ENCODE measurements at places on chromosomes 7 and 10. TPM values are rescaled to one million over a fixed set of nuclear protein-coding genes. Genes with fewer than 3 reads are reported as not detected.
A peak's percentile ranks its signal among the peaks of the same experiment; 100 is the strongest.

The PIK3AP1 gene
- 4.2 TPM for total RNA-seq

The C10orf105 gene
- total RNA-seq = not detected

The SPDYE2B gene
- total RNA-seq = not detected

The AKAP9 gene
- total RNA-seq = 12.2 TPM

The UNCX gene
- total RNA-seq = 0.65 TPM

The WNT8B gene
- total RNA-seq = not detected

GRCh38 chr7:44175730-44176129, 13.5 kb downstream of the GCK start:
- DNase-seq = no peak

DNA sequence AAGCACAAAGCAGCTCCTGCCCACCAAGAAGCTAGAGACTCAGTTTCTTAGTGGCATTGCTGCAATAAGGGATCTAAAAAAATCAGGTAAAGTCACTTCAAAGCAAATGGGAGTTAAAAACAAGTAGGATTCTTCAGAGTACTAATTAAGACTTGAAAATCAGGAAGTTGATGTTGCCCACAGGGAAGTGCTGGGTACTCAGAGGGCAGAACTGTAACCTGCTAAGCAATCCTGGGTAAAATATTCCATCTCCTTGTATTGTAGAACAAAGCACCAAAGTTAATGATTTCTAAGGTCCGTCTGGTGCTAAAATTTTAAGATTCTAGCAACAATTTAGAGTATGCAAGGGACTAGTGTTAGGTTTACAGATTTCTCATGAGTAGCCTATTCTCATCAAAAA, 8.3 kb downstream of the PEX1 start:
- DNase-seq = no peak

DNA sequence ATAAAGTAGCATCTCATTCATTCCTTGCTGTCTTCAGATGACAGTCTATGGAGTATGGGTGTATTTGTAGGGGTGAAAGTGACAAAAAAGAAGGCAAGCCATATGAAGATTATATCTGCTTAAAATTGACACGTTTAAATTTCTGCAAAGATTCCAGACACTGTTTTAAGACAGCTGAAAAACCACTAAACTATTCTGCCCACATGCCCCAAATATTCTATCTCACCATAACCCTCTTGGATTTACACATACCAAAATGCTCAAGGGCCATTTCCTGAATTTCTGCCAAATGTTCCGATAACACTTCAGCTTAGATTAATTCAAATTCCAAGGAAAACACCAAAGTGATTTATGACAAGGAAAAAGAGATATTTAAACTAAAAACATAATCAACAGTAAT, 99.9 kb upstream of the IL6 start:
- DNase-seq = no peak

GRCh38 chr7:158284121-158284520, 303.5 kb downstream of the PTPRN2 start:
- DNase-seq = no peak

DNA sequence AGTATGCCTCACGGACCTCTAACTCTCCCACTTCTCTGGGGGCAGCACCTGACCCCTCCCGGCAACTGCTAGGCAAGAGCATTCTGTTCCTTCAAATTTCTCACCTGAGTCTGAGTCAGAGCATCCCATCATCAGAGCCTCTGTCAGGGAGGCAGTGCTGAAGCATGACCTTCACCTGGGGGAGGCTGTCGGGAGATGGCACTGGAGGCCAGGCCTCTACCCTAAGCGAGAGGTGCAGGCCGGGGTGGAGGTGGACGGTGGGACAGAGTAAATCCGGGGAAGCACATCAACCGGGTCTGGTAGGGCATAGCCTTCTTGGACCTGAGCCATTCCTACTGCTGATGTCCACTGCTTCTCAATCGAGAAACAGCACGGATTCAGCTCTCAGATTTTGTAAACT, 90.4 kb downstream of the SPAG6 start:
- no peak for DNase-seq

DNA sequence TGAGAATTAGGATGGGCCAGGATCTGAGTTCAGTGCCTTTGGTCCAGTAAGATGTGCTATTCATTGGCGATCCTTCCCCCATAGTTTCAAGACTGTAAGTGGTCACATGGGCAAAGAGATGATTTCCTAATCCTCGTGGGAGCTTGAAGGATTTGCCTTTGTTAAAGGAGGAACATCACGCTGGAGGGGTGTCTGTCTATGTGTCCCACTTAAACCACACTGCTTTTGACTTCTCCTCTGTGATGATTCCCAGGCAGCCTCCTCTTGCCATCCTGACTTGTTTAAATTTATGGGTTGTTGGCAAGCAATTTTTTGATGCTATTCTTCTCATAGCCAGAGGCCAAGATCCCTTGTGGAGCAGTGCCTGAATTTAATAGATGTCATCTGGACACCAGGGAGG, 154.0 kb downstream of the TCF7L2 start:
- no peak for DNase-seq

- no peak for DNase-seq
Observed at GRCh38 chr7:91582799-91583477, 297.6 kb downstream of the MTERF1 start.

DNA sequence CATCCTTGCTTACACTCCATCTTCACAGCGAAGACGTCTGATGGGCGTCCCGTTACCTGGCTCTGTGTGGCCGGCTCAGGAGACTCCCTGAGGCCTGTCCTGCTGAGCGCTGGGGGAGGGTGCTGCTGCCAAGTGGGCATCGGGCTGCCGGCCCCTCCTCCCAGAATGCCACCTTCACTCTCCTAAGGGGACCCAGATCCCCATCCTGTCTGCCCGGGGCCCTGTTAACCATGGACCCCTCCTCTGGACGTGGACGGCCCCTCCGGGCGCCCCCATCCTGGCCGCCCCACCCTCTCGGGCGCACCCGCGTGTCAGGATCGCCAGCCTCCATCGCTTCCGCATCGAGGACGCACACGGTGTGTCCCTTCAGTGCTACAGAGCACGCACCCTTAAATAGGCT, 7.3 kb upstream of the FOXL3 start:
- no peak for DNase-seq

DNA sequence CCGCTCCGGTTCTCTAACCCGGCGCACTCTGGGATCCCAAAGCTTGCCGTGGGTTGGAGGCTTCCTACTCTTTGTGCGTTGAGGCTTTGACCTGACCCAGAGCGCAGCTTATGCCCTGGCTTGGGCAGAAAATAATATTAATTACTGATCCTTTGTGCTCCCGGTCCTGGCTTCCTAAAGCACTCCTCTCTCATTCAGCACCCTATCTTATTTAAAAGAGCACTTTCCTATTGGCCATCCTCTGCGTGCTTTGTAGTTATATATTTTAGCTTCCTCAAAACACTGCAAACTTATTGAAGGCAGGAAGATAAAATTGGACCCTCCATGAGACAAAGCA, 466.0 kb downstream of the XPNPEP1 start:
- DNase-seq = no peak

GRCh38 chr7:149625947-149626392, 128.4 kb upstream of the ZNF746 start:
- no peak for DNase-seq

DNA sequence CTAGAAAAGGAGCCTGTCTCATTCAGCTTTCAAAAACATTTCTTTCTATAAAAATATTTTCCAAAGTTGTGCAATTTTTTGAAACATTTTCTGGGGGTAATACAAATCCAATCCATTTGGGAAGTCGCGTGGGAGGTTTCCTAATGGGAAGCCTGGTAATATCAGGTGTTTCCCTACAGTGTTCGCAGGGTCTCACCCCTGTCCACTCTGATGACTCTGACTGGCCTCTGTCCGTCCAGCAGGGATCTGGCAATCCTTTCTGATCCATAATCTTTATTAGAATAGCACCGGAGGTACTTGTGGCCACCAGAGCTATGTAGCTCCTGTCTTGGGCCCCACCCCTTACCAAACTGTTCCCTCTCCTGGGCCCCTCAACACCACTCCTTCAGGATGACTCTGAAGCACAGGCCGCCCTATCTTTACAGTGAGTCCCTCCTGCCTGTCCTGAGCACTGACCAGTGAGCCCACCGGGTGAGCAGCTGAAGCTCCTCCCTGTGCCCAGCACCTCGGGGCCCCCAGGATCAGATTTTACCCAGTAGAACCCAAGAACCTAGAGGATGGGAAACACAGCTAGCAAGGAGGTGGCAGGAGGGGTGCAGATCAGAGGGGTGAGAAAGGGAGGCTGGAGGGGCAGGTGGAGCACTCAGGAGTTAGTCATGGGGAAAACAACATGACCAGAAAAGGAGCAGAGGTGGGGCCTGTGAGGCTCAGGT, 84.8 kb downstream of the PTPRE start:
- no peak for DNase-seq

DNA sequence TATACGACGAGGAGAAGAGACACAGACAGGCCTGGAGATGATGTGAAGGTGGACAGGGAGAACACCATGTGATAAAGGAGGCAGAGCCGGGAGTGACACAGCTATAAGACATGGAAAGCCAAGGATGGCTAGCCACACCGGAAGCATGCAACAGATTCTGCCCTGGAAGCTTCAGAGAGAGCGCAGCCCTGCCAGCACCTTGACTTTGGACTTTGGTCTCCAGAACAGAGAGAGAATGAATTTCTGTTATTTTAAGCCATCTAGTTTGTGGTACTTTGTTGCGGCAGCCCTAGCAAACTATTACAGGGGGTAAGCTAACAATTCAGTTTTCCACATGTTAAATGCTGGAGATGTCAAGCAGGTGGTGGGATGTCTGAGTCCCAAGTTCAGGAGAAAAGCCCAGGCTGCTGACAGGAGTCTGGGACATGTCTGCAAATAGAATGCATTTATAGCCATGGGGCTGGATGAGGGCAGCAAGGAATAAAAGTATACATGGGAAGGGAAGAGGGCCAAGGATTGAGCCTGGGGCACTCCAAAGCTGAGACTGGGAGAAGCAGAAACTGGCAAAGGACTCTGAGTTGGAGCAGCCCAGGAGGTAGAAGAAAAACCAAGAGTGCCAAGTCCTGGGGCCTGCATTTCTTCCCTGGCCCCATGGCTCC, 65.1 kb downstream of the ATXN7L1 start:
- no peak for DNase-seq

DNA sequence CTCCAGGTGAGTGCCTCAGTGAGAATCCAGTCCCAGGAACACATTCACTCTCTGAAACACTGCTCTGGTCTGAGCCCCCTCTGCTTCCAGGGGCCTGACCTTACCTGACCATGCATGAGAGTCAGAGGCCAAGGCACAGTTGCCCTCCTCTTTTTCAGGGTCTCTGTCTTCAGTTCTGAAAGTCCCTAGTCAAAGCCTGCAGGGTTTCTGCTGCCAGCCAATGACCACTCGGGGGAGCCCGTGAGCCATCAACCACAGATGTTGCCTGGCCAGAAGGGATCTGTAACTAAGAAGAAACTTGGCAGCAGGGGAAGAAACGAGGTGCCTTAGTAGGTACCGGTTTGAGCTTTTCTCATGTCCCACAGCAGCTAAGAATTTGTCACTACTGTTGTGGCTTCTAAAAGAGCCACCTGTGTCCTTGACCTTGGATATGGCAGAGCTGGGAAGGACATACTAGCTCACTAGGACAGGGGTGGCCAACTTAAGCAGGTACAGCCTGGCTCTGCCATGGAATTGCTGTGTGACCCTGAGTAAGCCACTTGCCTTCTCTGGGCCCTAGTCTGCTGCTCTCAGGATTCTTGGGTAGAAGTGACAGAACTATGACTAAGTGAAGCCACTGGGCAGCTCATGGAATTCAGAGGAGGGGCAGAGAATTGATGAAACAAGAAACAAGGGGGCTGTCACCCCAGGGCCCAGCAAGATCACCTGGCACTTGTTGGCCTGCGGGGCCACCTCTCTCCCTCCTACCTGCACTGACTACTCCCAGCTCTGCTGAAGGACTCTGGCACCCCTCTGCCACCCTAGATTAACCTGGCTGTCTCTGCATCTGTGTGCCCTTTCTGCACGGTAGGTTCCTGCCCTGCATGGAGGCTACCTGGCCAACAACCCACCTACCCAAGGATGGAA, 83.8 kb upstream of the GPR26 start:
- peak; percentile 13 for DNase-seq

Data from epithelial cell of proximal tubule (primary cell).